ENCODE measurements at places on chromosomes 6 and 20. TPM values are rescaled to one million over a fixed set of nuclear protein-coding genes. Genes with fewer than 3 reads are reported as not detected.

TXLNB gene
- total RNA-seq = 17.5 TPM

OR5V1 gene
- not detected for total RNA-seq

PTPRA gene
- 44.0 TPM for total RNA-seq

ADGRB3 gene
- total RNA-seq = 1.4 TPM
